Activated naive CD4-positive, alpha-beta T cell (primary cell): ENCODE measurements at places on chromosomes 13 and 19.

DNA sequence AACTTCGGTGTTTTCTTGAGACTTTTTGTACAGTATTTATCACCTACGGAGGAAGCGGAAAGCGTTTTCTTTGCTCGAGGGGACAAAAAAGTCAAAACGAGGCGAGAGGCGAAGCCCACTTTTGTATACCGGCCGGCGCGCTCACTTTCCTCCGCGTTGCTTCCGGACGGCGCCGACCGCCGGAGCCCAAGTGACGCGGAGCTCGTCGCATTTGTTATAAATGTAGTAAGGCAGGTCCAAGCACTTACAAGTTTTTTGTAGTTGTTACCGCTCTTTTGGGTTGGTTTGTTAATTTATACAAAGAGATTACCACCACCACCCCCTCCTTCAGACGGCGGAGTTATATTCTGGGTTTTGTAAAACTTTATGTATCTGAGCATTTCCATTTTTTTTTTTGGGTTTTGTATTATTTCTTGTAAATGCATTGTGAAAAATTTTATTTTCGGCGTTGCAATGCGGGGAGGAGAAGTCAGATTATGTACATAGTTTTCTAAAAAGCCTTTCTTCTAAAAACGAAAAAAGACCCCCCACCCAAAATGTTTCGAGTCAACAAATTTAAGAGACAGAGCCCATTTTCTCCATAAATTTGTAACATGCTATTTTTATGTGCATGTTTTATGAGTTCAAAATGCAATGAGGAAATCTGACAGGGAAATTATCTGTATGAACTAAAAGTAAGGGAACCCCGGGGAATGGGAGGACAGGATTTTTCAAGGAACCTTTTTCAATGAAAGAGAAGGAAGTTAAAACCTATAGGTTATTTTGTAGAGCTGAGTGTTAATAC lies 2.3 kb downstream of the SOX1 start:
- DNase-seq: no peak

GRCh38 chr13:101492251-101492910 lies 39.9 kb downstream of the ITGBL1 start:
- DNase-seq: no peak

GRCh38 chr19:33252418-33252962 lies 26.8 kb upstream of the SLC7A10 start:
- no peak for DNase-seq

- no peak for DNase-seq
These were observed 75.4 kb upstream of the NPAS1 start for GRCh38 chr19:46944123-46944748.

- DNase-seq: no peak
These were observed at the start of gene ZBTB32 for GRCh38 chr19:35704218-35704617. TSS of gene ZBTB32 (plus strand) at chr19:35704558. CDS start at chr19:35714627, 10,069 bp downstream.

DNA sequence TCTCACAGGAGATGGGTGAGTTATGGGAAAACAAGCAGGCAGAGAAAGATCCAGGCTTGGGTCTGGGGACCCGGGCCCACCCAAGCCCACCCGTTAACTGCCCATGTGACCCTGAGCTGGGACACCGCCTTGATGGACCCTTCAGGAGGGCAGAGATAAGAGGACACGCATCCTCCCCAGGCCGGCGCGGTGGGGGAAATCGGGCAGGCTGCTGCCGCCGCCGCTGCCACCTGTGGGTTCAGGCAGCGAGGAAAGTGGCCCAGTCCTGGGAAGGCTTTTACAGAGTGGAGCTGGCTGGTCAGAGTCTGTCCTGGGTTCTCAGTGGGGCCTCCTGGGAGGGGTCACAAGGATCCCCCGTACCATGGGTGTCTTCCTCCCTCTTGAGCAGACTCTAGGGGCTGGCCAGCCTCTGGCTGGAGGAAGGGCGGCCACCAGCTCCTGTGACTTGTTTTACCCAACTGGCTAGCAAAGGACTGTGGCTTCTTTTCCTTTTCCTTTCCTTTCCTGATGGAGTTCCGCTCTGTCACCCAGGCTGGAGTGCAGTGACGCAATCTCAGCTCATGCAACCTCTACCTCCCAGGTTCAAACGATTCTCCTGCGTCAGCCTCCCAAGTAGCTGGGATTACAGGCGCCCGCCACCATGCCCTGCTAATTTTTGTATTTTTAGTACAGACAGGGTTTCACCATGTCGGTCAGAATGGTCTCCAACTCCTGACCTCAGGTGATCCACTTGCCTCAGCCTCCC lies 155.4 kb downstream of the KDM4B start:
- no peak for DNase-seq

DNA sequence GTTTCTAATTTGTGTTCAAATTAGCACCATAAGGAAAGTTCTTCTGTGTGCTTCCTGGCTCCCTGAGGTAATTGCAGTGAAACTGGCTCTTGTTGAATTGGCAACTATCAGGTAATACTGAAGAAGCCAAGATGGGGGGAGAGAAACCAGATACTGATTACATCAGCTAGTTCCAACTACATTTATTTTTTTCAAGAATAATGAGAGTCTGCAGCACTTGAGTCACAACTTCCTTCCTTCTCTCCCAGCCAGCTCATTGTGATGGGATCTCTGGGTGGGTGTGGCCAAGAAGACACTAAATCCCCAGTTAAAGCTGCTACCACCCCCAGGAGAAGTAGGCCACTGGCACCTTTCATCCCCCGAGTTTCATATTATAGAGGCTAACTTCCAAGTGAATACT lies 100.7 kb upstream of the RXFP2 start:
- DNase-seq: no peak

- DNase-seq: no peak
These were observed 39.2 kb downstream of the KCNC3 start for GRCh38 chr19:50290011-50290410.

DNA sequence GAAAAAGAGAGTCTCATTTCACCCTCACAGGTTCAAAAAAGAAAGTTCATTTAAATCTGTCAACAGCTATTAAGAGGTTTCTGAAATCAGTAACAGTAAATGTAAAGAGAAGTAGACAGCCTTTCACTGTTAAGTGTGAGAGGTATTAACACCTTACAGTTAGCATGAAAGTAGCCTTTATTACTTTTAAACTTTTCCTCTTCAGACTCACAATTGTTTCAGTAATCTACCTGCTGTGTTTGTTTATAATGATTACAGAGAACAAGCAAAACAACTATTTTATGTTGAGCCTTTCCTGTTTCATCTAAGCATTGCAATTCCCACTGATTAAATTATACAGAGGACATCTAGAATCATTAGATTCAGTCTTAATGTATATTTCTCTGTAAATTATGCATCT lies 159.8 kb downstream of the PCDH9 start:
- DNase-seq: no peak

DNA sequence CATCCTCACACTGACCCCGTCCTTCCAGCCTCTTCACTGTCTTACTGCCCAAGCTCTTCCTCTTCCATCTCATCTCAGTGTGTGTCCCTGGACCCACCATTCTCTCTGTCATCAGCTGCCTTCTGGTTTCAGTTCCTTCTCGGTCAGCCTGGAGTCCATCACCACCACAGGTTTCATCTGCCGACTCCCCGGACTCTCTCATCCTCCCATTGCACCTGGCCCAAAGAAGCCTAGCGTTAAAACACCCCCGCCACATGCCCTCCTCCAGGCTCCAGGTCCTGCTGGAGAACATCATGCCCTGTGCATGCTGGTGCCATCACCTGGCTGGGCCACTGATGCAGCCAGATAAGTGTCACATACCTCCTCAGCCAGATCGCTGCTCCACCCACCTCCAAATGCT lies 122.1 kb upstream of the GPR12 start:
- no peak for DNase-seq

- DNase-seq: no peak
These were observed 14.3 kb upstream of the ZNF254 start for GRCh38 chr19:24072720-24073119.

- DNase-seq: no peak
These were observed 422 bp upstream of the MTUS2 start for GRCh38 chr13:28819735-28820098.

- DNase-seq: no peak
These were observed 64.5 kb downstream of the RAP2A start for GRCh38 chr13:97498419-97498818.

DNA sequence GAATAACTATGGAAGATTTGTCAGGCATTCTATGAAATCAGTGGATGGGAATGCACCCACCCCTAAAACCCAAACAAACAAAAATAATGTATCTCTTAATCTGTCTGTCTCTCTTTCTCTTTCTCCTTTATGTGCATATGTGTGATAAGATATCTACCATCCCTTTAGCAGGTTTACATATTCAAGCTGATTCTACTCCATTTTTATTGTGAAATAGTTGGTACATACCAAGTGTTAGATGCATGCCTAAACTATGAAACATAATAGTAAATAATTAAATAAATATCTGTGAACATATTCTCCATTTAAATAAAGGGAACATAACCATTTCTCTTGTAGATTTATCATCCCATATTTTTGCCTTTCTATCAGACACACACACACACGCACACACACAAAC lies 121.8 kb upstream of the PCDH9 start:
- DNase-seq: no peak
